ENCODE measurements at places on chromosomes 3 and 15.

- DNase-seq = no peak
Measured at GRCh38 chr3:101527441-101527840, 14.4 kb upstream of the SENP7 start.

DNA sequence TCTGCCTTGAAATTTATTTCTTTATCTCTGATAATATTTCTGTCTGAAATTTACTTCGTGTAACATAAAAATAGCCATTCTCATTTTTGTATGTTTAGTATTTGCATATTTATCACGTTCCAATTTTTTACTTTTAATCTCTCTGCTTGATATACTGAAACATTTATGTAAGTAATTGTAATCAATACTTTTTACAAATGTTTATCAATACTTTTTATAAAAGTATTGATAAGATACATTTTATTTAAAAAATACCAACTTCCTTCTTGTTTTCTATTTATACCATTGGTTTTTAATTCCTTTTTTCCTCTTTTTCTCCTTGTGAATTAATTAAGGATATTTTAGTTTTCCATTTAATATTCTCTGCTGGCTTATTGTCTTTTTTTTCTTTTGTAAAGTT, 60.3 kb upstream of the TBL1XR1 start:
- DNase-seq = no peak

- DNase-seq = no peak
Measured at GRCh38 chr3:15794303-15794771, 3.4 kb downstream of the ANKRD28 start.

GRCh38 chr3:128884992-128885391, 5.6 kb downstream of the ACAD9 start:
- no peak for DNase-seq

GRCh38 chr15:24752354-24752753, 76.8 kb downstream of the NPAP1 start:
- no peak for DNase-seq

DNA sequence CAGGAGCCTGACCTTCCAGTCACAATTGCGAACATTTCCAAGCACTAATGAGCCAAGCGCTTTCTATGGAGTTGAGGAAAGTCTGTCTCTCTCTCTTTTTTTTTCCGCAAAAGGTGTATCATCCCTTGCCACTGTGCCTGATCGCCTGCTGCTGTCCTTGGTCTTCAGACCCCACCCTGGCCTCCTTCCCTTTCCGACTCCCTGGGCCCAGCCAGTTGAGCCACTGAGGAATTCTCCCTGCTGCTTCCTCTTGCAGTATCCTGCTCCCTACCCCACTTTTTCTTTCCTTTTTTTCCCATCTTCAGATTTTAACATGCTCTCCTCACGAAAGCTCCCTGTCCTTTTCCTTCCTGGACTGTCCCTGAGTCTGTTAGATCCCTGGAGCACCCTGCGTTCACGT, 396.5 kb upstream of the C2CD4B start:
- DNase-seq = no peak

DNA sequence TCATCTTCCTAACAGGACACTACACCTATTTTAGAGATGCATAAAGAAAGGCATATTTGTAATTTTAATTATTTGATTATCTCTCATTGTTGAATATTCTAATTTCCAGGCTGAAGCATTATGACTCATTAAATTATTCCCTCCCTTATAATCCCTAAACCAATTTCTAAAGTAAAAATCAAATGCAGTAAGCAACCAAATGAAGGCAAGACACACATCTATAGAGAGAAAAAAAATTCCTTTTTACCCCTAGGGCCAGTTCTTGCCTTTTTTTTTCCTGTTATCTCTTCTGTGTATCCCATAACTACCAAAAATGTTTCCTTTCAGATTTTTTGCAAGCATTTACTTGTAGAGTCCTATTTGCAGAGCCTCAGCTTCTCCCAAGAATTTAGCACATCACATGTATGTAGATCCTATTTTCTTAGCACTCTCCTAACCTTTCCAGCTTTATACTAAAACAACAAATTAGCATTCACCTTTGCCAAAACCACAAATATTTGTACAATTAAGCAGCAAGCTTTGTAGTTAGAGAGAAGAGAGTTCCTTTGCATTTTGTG, 177.9 kb downstream of the SATB1 start:
- no peak for DNase-seq

GRCh38 chr3:136544532-136544931, 207.6 kb downstream of the STAG1 start:
- no peak for DNase-seq

- no peak for DNase-seq
Measured at GRCh38 chr3:126131881-126132750, 48.2 kb upstream of the SLC41A3 start.

GRCh38 chr3:113501597-113501996, 13.4 kb downstream of the SPICE1 start:
- DNase-seq = no peak
